ENCODE measurements at places on chromosomes 16 and 17. TPM values are rescaled to one million over a fixed set of nuclear protein-coding genes. Genes with fewer than 3 reads are reported as not detected.

TBC1D3E gene
- not detected for total RNA-seq

LPCAT2 gene
- total RNA-seq = 12.0 TPM

CHST4 gene
- under 0.01 TPM for total RNA-seq

KRT222 gene
- total RNA-seq = under 0.01 TPM

ITGAE gene
- 23.2 TPM for total RNA-seq

SEPTIN12 gene
- not detected for total RNA-seq

GALR2 gene
- total RNA-seq = not detected

STX8 gene
- total RNA-seq = 115 TPM

MT1X gene
- total RNA-seq = 103 TPM

TSR1 gene
- total RNA-seq = 92.5 TPM

PRMT7 gene
- total RNA-seq = 25.6 TPM

CCL5 gene
- total RNA-seq = 0.34 TPM

TBC1D3B gene
- total RNA-seq = 3.2 TPM

CDRT15 gene
- total RNA-seq = not detected

PRAC2 gene
- not detected for total RNA-seq
